ENCODE measurements at places on chromosomes 2 and 18.

DNA sequence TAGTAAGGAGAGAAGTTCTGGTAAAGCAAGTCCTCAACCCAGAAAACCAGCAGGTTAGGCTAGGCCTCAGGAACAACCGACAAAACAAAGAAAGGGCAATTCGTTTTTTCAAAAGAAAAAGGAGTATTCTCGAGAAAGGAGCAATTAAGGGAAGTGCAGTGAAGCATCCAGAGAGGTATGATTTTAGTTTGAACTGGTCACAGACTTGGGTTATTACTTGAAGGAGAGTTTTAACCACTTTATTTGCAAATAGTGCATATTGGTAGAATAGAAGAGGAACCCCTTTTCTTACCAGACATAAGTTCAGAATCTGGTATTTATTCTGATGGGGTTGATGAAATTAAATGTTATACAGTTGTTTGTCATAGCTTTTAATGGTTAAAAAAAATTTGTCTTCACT lies 110.0 kb upstream of the GCFC2 start:
- DNase-seq: no peak

DNA sequence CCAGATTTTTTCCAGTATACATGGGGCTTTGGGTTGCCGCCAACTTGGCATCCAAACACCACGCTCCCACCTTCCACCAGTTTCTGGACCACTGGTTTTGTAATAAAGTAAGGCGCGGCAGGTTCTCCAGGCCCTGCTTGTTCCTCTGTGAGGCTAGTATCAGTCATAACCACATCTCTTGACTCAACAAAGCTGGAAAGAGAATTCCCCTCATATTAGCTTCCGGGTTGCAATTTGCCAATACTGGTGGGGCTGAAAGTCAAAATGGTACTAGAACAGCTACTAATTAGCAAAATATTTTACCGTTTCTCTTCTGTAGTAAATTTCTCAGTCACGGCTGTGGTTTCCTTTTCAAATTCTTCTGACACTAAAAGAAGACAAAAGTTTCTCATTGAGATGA lies 25.0 kb downstream of the TTN start:
- DNase-seq: no peak

GRCh38 chr2:148643998-148644882 lies at the start of gene EPC2:
Gene EPC2, plus strand, starts transcription at chr2:148644751. Its CDS starts 267 bp downstream, at chr2:148645018.
- DNase-seq: peak; percentile 77

GRCh38 chr2:174339561-174340399 lies 5.0 kb downstream of the SP9 start:
- no peak for DNase-seq

DNA sequence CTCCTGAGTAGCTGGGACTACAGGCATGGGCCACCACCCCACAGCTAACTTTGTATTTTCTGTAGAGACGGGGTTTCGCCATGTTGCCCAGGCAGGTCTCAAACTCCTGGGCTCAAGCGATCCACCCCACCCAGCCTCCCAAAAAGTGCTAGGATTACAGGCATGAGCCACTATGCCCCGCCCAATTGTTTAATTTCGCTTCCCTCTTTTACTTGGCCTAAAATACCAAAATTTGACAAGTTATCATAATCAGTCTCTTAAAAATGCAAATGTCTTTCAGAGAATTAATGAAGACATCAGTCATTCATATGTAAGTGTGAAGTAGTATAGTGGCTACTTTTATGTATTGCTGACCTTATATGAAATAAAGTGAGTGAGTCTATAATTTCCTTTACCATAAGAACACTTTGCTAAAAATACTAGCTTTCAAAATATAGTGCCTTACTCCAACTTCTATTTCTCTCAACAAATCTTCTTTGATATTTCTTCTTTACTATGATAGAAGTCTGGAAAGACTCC lies 9.8 kb downstream of the FBXO11 start:
- peak; percentile 42 for DNase-seq

- DNase-seq: no peak
Observed at GRCh38 chr2:120013597-120014223, 833 bp downstream of the EPB41L5 start.

GRCh38 chr2:48721158-48721557 lies 34.4 kb downstream of the LHCGR start:
- DNase-seq: no peak

DNA sequence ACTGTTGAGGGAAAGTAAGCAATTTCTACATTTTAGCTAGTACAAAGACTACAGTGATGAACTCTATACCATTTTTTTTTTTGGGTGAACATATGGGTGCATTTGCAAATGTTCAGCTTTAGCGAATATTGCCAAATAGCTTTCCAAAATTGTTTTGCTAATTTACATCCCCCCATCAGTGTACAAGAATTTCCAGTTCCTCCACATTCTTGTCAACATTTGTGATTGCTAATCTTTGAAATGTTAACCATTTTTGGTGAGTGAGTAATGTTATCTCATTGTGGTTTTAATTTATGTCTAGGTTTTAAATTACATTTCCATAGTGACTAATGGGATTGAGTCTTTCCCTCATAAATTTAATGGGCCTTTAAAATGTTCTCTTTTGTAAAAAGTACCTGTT lies 16.4 kb upstream of the CNRIP1 start:
- DNase-seq: no peak

DNA sequence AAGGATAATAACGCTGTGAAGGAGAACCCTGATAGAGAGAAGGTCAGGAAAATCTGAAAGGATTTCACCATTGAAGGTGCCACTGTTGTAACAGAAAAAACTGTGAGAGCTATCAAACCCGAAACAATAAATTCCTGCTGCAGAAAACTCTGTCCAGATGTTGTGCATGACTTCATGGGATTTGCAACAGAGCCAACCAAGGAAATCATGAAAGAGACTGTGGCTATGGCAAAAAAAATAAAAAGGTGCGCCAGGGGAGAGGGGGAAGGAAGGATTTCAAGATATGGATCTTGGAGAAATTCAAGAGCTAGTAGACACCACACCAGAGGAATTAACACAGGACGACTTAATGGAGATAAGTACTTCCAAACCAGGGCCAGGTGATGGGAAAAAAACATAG lies 88.0 kb downstream of the LDLRAD4 start:
- DNase-seq: no peak

GRCh38 chr2:120403261-120403660 lies 57.3 kb downstream of the INHBB start:
- DNase-seq: no peak

- DNase-seq: no peak
Observed at GRCh38 chr2:217797661-217798069, 205.1 kb downstream of the TNS1 start.

DNA sequence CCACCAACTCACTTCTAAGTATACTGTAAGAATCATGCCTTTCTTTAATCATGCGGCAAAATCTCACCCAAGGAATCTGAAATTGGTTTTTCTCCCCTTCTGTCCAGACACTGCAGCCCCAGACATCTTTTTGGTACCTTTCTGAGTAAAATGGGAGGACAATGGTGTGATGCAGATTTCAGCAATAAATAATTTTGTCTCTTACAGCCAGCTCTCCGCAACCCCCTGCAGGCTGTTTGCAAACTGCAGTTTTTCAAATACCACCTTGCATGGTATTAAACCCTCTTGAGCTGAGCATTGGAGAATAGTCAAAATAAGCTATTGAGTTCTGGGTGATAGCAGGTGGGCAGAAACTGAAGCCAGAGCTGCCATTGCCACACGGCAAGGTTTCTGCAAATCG lies 32.2 kb downstream of the GPR39 start:
- peak; percentile 20 for DNase-seq

GRCh38 chr18:27520401-27520800 lies 335.3 kb upstream of the CHST9 start:
- no peak for DNase-seq

GRCh38 chr2:175004730-175004979 lies 526 bp downstream of the CHN1 start:
- DNase-seq: no peak

- DNase-seq: no peak
Observed at GRCh38 chr2:61786876-61787275, 67.0 kb downstream of the FAM161A start.

GRCh38 chr2:85259101-85259590 lies 68.6 kb downstream of the TGOLN2 start:
- no peak for DNase-seq

All from inflammatory macrophage (primary cell).